Hematopoietic multipotent progenitor cell treated with erythropoietin and hydrocortisone succinate and interleukin-3 and kit ligand, for 4 days (in vitro differentiated cells): ENCODE measurements at places on chromosomes 1 and 21.
A peak's percentile ranks its signal among the peaks of the same experiment; 100 is the strongest.

DNA sequence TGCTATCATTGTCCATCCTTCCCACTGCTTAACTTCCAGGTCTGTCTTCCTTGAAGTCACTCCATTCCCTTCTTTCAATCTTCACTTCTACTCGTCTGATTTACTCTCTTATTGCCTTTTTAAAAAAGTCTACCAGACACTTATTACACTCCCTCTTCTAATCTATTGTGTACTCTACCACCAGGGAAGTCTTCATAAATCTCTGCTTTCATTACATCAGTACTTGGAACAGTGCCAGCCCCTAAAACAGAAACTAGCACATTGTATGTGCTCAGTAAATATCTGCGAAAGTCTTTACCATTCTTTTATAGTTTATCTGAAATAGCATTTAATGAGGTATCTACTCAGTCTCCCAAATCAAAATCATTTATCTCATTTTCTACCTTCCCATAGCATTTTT, 236.4 kb downstream of the USH2A start:
- DNase-seq = no peak

DNA sequence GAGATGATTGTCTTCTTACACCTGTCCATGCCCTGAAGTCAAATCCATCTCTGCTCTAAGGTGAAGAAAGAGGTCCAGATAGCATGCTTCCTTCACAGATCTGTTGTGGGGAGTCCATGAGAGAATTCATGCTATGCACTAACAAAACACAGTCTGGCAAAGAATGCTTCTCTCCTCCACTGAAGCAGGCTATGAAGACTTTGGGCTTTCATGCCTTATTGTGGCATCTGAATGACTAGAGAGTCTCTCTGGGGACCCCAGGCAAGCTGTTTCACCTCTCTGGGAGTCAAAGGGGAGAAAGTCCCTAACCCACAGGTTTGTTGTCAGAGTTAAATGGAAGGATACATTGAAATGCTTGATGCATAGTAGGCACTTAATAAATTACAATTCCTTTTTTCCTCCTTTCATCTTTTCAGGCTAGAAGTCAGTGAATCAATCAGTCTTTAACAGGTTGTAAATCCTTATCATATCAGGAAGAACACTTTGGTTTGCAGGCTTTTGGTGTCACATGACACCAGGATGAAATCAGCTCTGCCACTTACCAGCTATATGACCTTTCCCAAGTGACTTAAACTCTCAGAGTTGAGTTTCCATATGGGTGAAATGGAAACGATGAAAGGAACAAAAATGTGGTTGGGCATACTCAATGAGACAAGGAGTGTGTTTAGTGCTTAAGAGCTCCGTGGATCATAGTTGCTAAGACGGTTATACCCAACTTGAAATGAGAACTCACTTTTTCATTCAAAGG, 200.1 kb upstream of the DAB1 start:
- no peak for DNase-seq

DNA sequence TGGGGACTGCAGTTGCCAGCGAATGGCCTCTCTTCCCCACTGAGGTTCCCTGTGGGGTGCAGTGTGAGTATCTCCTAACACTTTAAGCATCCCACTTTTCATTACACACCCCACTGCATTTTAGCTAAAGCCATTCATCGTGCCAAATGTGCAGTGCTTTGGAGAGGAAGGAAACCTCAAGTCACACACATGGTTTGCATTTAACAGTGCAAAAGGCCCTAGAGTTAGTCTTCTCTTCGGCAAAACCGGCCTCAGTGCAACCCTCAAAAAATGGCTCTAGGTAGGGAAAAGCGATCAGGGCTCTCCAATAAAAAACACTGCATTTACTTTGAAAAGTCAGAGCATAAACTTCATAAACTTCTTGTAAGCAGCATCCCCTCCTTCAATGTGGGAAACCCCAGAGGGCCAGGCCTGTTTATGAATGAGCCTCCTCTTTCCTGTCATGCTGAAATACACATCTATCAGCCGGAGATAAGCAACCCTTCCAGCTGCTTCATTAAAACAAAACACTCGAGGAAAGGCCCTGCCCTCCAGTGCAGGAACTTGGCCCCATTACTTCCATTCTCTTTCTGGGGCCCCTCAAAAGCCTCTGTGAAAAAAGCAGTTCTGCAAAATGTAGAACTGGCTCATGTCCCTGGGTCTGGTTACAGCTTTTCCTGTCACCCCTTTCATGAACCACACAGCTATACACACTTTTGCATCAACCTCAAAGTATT, 184.0 kb downstream of the CDC7 start:
- DNase-seq = peak; percentile 60

GRCh38 chr1:203126151-203126865, 1.2 kb upstream of the ADORA1 start:
- peak; percentile 36 for DNase-seq

DNA sequence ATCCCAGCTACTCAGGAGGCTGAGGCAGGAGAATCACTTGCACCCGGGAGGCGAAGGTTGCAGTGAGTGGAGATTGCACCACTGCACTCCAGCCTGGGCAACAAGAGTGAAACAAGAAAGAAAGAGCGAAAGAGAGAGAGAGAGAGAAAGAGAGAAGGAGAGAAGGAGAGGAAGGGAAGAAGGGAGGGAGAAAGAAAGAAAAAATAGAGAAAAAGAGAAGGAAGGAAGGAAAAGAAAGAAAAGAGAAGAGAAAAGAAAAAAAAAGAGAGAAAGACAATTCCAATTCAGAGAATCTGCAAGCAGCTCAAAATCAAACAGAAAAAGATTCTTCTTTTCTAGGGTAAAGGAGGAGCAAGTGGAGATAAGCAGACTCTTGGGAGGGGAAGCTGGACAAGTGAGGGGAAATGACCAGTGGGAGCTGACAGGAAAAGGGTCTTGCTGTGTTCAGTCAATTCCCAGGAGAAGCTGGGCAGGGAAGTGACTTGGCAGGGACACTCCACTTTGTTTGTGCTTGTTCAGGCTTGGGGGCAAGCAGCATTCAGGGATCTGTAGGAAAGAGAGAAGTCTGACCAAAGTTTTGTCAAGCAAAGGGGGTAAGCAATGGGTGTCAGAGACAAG, 3.6 kb upstream of the CAPN2 start:
- no peak for DNase-seq

DNA sequence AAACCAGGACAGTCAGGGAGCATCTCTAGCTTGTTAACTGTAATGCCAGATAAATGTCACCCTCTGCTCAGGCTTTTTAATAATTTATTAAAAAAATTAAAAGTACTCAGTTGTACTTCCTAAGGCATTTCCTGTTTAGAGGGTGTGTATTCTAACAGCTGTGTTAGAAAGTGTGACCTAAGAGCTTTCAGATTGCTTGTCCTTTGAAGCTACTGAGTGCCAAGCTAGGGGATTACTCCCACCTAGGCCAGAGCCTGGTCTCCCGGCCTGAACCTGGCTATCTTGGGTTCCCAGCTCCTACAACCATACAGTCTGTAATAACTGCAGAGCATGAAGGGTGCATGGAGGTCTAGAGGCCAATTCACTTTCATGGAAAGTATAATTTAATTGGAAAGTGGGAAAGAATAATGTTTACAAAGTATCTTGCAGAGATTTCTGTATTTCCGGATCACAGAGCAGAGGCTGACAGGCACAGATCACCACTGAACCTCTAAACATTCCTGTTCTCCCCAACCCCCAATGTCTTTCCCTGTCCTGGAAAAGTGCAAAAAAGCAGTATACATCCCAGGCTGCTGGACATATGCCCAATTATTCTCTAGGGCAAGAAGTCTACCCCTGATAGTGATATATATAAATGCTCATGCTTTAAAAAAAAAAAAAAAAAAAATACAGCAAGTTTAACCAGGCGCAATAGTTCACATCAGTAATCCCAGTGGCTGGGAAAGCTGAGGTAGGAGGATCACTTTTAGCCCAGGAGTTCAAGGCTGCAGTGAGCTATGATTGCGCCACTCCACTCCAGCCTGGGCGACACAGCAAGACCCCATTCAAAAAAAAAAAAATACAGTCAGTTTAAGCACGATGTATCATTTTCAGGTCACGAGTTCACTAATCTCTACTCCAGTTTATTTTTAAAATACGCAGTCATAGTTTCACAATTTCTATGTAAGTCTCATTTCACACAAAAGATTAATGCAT, 36.7 kb upstream of the RAP1A start:
- no peak for DNase-seq

DNA sequence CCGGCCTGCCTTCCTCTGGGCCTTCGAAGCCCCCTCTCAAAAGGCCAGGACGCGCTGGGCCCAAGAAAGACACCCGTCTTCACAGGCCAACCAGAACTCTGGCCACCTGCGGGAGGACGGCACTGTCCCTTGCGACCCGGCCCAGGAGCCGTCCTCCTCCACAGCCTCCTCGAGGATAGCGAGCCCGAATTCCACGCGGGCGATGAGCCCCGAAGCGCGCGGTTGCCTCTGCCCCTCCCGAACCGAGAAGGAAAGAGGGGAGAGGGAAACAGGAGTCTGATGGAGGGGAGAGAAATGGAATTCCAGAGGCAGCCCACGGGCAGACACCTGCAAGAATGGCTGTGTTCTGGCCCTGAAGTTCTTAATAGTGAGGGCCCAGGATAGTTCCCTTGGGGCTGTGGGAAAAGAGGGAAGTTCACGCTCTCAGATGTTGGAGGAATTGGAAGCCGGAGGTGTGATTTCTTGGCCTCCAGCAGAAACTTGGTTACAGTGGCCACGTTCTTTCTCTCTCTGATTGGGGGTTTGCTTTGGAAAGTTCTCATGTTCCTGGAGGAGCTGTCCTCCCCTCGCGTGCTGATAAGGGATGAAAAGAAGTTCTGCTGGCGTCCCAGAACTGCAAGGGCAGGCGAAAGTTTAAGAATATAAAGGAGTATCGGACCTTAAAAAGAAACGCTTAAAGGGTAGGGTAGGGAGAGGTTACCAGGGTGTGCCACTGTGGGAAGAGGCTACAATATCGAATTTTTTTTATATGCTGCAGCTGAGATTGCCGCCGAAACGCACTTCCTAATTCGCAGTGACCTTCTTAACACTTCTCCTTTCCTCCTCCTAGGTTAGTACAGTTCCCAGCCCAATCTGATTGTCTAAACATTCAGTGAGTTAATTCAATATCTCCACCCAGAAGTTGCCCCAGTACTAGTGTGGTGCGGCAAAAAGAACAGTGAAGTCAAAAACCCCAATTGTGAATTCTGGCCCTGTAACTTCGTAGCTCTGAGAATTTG, 5.8 kb upstream of the SLC44A5 start:
- peak; percentile 14 for DNase-seq

- DNase-seq = no peak
Observed at GRCh38 chr1:34946211-34946610, 16.8 kb upstream of the DLGAP3 start.

DNA sequence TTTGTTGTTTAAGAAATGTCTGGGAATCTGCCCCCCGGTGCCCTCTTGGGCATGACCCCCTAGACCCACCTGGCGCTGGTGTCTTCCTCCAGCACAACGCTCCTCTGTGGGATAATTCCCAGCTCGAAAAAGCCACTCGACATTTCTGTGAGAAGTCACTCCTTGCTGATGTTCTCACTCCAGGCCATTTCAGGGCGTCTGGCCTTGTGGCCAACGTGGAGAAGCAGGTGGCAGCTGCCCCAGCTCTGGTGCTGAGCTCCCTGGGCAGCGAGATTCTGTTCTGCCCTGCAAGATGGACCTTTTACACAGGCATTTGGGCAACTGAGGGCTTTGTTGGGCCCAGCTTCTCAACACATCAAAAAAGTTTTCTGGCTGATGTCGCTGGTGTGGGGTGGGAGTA, 147.7 kb upstream of the WNT4 start:
- DNase-seq = no peak

DNA sequence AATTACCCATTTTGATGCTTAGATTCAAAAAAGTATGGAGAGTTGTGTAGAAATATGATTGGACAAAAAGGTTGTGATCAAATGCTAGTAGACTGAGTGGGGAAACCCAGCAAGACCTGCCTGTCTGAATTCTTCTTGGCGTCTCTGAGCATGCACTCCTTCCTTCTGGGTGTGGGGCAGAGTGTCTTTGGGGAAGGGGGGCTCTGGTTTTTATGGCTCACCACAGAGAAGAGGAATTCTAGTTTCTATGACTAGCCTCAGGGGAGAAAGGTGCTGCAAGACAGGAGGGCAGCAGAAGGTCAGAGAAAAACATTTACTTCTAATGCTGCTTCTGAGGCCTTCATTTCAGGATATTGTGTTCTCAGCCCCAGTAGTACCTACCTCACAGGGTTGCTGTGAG, 33.9 kb upstream of the PIGC start:
- no peak for DNase-seq

DNA sequence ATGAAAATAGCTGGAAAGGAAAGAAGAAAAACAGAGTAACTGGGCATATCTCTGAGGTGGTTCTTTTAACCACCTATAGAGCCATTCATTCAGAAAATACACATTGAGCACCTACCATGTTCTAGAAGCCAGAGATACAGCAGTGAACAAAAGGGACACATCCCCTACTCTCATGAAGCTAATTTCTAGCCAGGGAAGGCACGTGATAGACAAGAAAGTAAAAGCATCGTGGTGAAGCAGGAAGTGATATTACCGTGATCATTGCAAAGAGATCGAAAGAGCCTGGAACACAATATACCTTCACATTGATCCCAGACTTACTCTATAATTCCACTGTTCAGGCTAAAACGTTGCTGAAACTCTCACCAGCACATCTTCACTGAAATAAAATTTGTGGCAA, 76.0 kb downstream of the TIAM1 start:
- DNase-seq = no peak

- peak; percentile 18 for DNase-seq
Observed at GRCh38 chr1:116508085-116508983, 62.5 kb downstream of the CD58 start.

DNA sequence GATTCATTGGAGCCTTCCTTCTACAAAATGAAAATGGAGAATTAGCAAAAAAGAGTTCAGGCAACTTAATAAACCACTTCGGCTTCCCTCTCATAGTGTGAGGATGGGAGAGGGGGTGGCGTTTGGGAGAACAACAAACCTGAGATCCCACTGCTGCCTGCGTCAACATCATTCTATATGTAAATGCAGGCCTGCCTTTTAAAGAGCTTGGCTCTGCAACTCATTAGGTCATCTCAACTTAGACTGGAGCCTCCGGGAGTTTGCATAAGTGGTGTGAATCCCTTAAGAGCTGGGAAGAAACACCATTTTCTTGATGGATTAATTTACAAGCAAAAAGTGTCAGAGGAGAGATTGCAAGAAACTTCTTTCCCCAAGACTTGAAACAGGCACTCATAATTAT, 127.6 kb upstream of the DAB1 start:
- DNase-seq = no peak

- DNase-seq = no peak
Observed at GRCh38 chr1:156814571-156815260, 1.9 kb downstream of the SH2D2A start.

GRCh38 chr1:201734786-201735185, 94.2 kb upstream of the IPO9 start:
- DNase-seq = no peak

GRCh38 chr1:28518000-28518744, 12.3 kb downstream of the RCC1 start:
- DNase-seq = peak; percentile 96
